IMR-90 (cell line): ENCODE measurements at places on chromosomes 2 and 18. TPM values are rescaled to one million over a fixed set of nuclear protein-coding genes. Genes with fewer than 3 reads are reported as not detected.

DNA sequence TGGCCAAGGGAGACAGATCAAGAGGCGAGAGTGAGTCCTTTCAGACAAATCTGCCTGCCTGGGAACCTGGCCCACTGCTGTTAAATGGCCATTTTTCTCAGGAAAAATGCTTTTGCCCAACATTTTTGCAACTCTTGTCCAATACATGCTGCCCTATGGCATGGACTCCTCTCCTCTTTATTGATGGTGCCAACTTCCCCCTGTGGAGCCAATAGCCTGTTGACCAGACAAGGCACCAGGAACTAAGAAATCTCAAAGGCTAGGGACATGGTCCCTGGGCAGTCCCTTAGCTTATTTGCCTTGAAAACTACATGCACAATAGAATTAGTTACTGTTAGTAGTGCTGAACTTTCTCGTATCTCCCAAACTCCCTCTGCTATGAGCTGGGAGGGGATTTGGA lies 91.8 kb upstream of the ACVR1C start:
- H3K36me3 ChIP-seq = peaks cover 2% of the 10 kb centered on the region; the same call in 1 of the 2 replicates
- H3K4me3 ChIP-seq = no peak overlapping the region
- DNase-seq = no peak
- H3K27me3 ChIP-seq = no peaks in the 10 kb centered on the region
- no peaks in the 10 kb centered on the region for H3K4me1 ChIP-seq
- H3K27ac ChIP-seq = no peak overlapping the region

Gene PPP4R3B
- 23.7 and 44.7 TPM in 2 replicates for total RNA-seq

Gene INHA
- total RNA-seq = not detected in 2 replicates

DNA sequence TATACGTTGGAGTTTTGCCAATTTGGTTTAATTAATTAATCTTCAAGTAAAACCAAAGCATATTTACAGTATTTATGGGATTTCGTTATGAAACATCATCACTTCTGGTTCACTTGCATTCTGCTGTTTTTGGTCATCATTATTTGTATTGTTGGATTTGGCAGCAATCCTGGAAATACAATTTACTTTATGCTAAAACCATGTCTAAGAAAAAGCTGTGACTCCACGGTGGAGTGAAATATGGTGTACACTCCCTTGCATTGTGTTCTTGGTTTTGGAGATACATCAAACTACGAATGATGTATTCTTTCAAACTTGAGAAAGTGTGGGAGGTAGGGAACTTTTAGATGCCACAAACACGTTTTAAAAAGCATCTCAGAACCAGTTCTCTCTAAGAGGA lies 106.4 kb downstream of the CTAGE1 start:
- no peaks in the 10 kb centered on the region for H3K27me3 ChIP-seq
- no peak overlapping the region for H3K4me3 ChIP-seq
- peaks cover 12% of the 10 kb centered on the region for H3K4me1 ChIP-seq
- no peak overlapping the region for H3K27ac ChIP-seq
- no peaks in the 10 kb centered on the region for H3K36me3 ChIP-seq

Gene EHBP1
- 44.4 and 55.0 TPM in 2 replicates for total RNA-seq

Gene PASK
- 2.2 and 4.1 TPM in 2 replicates for total RNA-seq

DNA sequence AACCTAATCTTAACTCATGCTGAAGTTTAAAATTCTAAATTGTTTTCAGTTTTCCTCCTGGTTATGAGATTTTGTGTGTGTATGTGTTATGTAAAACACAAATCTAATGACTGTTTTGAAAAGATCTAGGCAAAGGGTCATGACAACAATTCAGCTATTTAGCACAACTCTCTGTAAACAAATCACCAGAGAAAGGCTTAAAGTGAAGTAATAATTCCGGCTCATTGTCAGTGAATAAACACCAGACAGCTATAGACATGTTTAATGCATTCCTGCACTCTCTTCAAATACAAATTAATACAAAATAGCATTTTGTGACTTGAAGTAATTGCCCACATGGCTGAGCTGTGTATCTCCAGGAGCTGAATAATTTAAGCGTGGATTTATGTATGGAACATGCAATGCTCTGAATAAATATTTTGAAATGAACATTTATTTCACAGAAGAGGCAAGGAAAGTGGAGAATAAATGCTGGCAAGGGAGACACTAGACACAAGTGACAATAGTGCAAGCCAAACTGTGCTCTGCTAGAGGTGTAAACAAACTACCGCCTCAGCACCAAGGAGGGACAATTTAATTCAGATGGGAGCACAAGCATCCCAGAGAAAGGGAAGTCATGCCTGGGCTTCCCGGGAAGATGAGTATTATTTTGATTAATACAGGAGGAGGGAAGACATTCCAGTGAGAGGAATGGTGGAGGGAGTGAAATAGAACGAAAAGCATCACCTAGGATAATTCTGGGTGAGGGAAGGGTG lies 133.6 kb upstream of the XPO1 start:
- no peaks in the 10 kb centered on the region for H3K27me3 ChIP-seq
- no peak overlapping the region for H3K4me3 ChIP-seq
- DNase-seq = no peak
- peaks cover 3% of the 10 kb centered on the region for H3K4me1 ChIP-seq
- H3K36me3 ChIP-seq = no peaks in the 10 kb centered on the region

- H3K27me3 ChIP-seq = no peaks in the 10 kb centered on the region; the same call in 1 of the 2 replicates
- H3K27ac ChIP-seq = no peak overlapping the region
- no peak overlapping the region for H3K4me3 ChIP-seq
- 0 out of 2 replicates have a peak, but pooled peaks cover 2% of the 10 kb centered on the region for H3K4me1 ChIP-seq
- no peaks in the 10 kb centered on the region for H3K36me3 ChIP-seq
- DNase-seq = peak; percentile 14
Observed at GRCh38 chr2:70367722-70368323, 66.0 kb upstream of the FAM136A start.

Gene SERPINB4
- total RNA-seq = not detected in 2 replicates
